ENCODE measurements at places on chromosomes 4 and X.

- DNase-seq, result no peak
These were observed 117.7 kb downstream of the SMIM20 start for GRCh38 chr4:26031704-26032103.

DNA sequence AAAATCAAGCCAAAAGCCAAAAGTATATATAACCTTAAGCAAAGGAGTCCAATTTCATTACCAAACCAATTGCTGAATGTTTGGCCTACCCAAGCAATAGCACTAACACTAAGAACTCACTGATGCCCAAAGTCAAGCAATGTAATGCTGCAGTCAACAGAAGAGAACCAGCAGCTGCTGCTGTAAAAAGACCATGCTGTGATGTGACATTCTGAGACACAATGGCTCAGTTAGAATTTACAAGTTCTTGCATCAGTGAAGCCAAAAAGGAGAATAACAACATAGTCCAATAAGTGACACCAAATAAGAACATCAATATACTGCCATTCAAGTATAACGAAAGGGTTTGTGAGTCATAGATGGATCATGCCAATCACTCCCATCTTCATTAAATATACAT lies 514.0 kb upstream of the DIAPH2 start:
- no peak for DNase-seq

- DNase-seq, result no peak
These were observed 46.7 kb downstream of the ARL9 start for GRCh38 chr4:56552273-56552672.

DNA sequence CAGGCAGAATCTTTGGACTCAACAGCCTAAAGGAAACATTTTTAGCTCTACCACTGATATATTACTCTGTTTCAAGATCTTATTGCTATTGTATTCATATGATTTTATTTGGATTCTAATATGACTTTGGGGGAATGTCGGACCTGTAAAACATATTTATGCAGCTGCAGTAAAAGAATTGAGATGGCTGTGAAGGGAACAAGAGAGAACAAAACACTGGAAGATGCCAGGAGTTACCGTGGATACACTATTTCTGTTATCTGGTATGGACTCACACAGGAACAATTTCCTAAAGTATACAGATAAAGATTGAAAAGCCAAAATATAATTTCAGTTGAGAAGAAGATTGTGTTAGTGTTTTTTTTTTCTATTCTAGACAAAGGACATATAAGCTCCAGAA lies 113.0 kb upstream of the DCLK2 start:
- no peak for DNase-seq

DNA sequence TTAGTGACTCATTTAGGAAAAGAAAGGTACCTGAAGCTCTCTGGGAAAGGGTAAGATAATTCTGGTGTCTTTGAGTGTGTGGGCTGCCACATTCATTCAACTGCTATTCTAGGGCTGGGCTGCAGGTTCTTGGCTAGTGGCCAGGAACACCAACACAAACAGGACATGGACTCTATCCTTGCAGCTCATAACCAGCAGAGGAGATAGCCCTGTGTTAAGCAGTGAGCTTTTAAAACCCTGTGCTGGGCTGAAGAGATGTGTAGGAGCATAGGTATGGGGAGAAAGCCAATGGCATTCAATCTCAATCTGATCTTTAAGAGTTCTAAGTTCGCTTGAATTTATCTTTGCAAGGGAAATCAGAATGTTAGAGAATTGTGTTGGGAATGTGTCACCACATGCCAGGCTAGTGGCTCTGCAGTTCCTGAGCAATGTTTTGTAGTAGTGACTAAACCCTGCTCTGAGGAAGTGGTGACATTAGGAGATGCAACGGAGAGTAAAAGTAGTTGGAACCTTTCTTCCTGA lies 39.2 kb downstream of the SGMS2 start:
- DNase-seq, result no peak

GRCh38 chr4:34633241-34633640 lies 1611.1 kb downstream of the ARAP2 start:
- no peak for DNase-seq

DNA sequence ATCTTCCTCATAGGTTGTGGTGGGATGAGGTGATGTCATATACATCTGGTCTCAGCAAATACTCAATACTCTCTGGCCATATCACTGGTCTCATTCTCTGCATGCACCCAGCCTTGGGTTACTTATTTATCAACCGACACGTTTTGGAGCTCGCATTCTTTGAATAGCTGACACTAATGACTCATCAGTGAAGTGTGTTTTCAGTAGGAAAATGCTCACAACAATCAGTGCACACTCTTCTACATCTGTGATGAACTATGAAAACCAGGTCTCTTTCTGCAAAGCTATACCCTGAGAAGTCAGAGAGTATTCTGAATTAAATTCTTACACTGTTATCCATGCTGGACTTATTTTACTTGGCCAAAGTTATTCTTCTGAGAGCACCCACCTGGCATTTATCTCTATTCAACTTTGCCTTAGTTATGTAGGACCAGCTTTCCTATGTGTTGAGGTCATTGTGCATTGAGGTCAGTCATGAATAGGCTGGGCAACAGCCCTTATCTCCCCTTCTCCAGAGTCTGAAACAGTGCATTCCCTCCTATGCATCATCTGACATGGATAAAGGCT lies 58.7 kb upstream of the DHX15 start:
- no peak for DNase-seq

DNA sequence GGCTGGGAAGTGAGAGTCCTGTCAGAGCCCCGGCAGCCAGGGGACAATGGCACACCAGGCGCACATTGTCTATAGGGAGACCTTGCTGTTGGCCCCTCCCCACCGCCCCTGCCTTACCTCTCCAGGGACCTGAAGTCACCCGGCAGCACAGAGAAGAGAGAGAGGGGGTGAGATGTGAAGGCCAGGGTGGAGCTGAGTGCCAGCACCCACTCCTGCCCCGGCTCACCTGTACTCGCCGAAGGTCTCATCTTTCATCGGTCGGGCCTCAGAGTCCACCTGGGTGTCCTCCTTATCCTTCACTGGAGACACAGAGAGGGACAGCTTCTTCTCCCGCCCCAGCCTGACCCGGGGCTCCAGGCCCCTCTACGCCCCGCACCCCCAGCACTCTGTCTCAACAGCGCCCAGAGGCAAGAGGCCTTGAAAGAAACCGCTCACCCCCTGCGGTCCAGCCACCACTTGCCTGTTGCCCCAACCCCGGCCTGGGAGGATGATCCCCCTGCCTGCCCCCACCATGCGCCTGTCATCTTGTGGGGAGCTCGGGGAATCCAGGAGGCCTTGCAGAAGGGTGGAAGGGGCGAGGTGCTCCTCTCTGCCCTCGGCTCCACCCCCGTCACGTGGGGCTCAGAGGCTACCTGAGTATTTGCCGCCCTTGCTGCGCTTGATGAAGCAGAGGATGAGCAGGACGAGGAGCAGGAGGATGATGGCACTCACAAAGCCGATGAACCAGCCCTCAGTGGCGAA lies 22.6 kb downstream of the L1CAM start:
- no peak for DNase-seq

- DNase-seq, result no peak
These were observed 198.1 kb upstream of the NUDT6 start for GRCh38 chr4:123120473-123120872.

- no peak for DNase-seq
These were observed 120.5 kb upstream of the WDR1 start for GRCh38 chr4:10237131-10237530.

GRCh38 chr4:108053251-108053711 lies 63.6 kb downstream of the HADH start:
- DNase-seq, result no peak

DNA sequence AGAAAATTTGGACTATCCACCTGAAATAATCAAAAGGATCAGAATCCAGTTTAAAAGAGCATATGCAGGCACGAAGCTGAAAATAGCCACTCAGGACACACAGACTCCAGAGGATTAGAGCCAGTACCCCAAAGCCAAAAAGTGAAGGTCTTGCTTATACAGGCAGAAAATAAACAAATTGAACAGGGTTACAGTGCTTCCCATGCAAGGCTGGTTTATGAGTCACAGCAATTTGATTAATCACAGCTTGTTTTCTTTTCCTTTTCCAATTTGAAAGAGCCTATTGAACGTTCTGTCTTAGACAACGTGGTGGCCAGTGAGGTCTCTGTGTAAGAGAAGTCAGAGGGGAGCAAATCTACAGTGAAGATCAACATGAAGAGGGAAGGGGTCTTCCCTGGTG lies 10.2 kb downstream of the HGFAC start:
- no peak for DNase-seq

GRCh38 chr4:73984736-73985527 lies 3.1 kb downstream of the PPBP start:
- no peak for DNase-seq

- no peak for DNase-seq
These were observed 48.1 kb downstream of the ABCB7 start for GRCh38 chrX:75107863-75108509.

DNA sequence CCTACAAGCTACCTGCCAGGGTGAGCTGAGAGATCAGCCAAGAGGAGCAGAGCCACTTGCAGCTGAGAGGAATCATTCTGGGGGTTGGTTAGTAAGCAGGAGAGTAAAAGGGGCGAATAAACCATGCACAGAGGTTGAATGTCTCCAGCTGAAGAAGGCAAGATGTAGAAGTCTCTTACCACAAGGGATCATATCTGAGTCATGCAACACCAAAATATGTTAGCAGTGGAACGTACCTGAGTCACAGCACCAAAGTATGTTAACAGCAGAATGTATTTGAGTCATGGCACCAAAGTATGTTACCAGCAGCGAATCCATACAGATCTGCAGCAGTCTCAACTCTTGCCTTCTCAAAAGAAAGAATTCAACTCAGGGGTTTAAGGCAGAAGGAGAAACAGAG lies 29.9 kb downstream of the C4orf51 start:
- DNase-seq, result no peak

DNA sequence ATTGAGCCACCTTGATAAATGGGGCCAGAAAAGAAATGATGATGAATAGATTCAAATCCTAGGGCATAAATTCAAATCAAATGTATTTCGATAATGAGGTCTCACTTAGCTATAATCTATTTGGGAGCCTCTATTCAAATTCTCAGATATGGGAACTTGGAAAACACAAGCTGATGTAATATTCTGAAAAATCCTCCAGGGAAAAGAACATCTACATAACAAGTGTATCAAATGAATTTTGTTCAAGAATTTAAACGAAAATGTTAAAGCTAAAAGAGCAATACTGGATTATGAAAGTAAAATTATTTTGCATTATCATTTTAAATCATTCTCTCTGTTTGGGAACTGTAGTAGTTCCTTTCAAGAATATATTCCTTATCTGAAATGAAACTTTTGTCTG lies 38.9 kb upstream of the RAP1GDS1 start:
- DNase-seq, result no peak

DNA sequence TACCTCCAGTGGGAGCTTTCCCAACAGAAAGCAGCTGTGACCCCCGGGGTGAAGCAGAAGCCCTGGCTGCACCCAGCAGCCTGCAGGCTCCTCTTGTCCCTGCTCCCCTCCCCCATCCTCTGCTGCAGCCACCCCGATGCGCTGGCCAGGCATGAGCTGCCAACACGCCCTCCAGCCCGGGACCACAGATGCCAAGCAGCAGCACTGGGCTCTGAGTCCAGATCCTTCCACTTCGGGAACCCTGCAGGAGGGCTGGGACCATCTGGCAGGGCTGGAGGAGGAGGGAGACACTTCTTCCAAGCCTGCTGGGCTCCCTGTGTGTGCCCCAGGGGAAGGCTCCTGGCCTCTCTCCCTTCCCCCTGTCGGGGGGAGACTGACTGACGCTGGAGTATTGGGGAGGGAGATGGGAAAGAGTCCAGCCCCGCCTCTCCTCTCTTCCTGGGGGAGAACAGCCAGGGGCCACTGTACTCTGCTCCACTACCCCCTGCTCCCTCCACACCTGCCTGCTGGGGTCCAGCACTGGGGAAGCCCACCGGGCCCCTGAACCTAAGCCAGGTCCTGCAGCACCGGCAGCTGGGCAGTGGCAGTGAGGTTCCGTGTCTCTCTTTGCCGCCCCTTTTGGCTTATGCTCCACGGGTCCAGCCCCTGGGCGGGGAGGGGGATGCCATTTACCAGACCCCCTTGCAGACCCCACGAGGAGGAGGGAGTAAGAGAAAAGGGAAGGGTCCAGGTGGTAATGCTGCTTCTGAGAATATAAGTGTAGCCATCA lies 55.7 kb downstream of the PPP2R2C start:
- no peak for DNase-seq

DNA sequence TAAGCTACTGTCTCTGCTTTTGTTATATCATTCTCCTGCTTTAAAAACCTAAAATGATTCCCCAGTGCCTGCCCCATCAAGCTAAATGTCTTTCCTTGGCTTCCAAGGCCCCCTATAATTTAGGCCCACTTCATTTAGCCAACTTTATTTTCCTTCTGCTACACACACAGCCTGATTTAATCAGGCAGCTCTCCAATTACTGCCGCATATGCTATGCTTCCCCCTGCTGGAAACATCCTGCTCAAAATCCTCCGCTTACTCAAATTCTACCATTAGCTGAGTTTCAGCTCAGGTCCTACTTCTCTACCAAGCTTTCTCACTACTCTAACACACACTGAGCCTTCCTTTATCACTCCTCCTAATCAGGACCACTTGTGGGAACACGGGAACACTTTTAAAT lies 17.0 kb downstream of the LAMP2 start:
- DNase-seq, result no peak
